Kasumi-1 (cell line): ENCODE measurements at places on chromosomes 5 and 9.
A peak's percentile ranks its signal among the peaks of the same experiment; 100 is the strongest.

GRCh38 chr5:149264439-149265067 is 7.1 kb upstream of the AFAP1L1 start:
- no peak for DNase-seq

- DNase-seq, result no peak
These were observed 75.7 kb upstream of the SMIM23 start for GRCh38 chr5:171709930-171710329.

DNA sequence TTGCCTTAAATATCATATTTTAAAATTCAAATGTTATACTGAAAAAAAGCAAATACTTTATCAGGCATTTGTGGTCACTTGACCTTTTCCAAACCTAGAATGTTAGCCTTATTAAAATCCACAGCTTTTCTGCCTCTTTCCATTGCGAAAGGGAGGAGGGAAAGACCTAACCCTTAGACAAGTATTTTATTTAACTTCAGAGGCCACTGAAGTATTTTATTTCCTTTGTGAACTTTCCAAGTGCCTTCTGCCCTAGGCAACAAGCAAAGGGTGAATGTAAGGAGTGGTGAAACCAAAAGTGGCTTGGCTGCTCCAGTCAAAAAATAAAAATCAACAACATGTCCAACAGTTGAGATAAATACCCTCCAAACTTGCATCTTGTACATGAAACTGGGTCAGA is 376.1 kb downstream of the EFNA5 start:
- DNase-seq, result no peak

DNA sequence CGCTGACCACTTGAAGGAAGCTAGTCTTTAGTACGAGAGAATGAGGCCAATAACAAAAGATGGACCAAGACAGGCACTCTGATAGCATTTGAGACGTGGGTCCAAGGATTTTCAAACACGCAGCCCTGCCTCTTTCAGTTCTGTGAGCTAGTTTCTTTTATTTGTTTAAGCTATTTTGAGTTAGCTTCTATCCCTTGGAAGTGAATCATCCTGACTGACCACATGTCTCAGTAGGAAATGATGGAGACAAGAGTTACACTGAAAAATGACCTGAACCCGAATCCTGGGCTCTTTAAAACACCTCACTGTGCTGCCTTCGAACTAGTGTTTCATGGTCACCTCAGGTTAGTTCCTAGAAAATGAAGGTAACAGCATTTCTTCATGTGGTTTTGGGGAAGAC is 9.9 kb downstream of the TEK start:
- DNase-seq, result no peak

DNA sequence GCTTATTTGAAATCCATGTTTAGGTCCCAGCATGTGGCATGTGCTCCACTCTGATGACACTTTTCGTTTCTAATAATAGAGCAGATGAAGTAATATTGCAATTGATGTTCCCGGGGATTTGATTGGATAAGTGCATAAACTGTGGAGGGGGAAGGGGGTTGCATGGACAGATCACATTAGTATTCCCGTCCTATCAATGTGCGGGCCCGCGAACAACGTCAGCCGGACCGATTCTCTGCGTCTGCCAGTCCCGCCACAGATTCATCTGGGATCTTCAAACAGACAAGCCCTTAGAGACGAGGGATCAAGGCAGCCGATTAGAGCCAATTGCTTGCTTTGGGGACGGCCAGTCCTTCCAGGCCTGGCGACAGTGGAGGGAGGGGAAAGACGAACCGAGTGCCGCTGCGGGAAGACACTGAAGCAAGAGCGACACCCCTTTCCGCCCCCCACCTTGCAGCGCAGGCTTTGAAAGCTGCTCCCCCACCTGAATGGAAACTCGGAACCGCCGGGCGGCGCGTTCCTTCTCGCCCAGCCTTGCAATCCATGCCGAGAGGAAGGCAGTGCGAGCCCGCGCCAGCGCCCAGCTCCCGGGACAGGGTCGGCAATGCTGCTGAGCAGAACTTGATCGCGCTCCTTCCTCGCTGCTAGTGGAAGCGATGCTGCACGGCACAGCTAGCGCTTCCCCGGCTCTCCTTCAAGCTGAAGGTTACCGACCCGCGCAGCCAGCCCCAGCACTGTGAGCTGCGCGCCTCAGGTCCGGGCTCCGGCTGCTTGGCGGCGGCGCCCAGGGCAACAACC is at the start of gene RGS7BP:
Gene RGS7BP, plus strand, starts transcription at position 247 of the 798 bp plus-strand sequence. CDS start 610 bp downstream, outside the sequence.
- DNase-seq, result peak; percentile 14

GRCh38 chr9:85401998-85402397 is 339.8 kb downstream of the AGTPBP1 start:
- DNase-seq, result no peak

GRCh38 chr9:136107953-136108647 is 10.6 kb downstream of the TMEM250 start:
- no peak for DNase-seq

- DNase-seq, result no peak
These were observed 58.8 kb upstream of the ANGPTL2 start for GRCh38 chr9:127181315-127181580.

- DNase-seq, result no peak
These were observed 33.0 kb downstream of the MTMR12 start for GRCh38 chr5:32279786-32280185.
